Fibroblast of skin of left quadriceps (primary cell): ENCODE measurements at places on chromosomes 3 and 15.

- DNase-seq: no peak
Measured at GRCh38 chr3:71025516-71025915, 558.0 kb downstream of the FOXP1 start.

GRCh38 chr3:29757054-29757777, 476.3 kb downstream of the RBMS3 start:
- DNase-seq: no peak

DNA sequence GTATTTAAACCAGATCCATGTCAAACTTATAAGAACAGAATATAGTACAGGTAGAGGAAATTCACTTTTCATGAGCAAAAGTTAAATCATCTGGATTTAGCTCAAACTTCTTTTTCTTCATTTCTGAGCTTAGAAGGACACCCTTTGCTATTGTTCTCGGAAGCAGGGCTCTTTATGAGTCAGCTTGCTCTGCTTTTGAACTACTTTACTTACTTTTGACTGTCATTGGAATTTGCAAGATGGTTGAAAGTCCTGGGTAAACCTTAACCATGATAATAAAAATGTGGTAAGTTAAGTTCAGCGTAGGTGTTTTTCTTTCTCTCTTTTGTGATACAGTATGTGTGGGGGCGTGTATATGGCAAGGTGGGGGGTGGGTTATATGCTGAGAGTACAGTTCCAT, 312.7 kb upstream of the DPH6 start:
- no peak for DNase-seq

DNA sequence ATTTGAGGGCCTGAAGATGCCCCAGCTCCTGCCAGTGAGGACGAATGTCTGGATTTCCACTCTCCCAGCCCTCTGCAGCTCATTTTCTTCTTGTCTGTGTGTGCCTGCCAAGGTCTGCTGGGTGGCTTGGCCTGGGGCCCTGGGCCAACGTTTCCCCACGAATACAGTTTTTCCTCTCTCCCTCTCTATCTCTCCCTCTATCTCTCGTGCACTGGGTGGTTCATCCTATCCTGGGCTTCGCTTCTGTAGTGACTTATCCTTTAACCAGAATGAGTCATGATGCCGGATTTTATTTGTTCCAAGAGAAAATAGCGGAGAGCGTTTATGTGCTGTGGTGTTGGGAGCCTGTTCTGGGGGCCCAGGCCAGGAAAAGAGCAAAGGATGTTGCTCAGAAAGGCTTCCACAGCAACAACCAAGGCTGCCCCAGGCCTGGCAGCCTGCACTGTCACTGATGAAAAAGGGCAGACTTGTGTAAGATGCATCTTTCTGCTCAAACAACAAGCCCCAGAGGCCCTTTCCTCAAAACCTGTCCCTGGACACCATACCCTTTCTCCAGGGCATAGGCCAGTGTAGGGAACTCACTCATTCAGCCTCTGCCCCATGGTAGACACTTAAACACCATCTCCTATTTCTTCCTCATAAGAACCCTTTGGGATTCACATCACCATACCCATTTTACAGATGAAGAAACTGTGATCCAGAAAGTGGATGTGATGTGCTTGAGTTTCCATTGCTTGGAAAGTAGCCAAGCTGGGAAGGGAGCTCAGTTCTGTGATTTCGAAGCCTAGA, 47.3 kb downstream of the ITGA11 start:
- peak; percentile 89 for DNase-seq

GRCh38 chr15:69955240-69955894, 142.3 kb downstream of the TLE3 start:
- no peak for DNase-seq

GRCh38 chr15:66907826-66908743, 157.3 kb upstream of the SMAD3 start:
- DNase-seq: no peak

DNA sequence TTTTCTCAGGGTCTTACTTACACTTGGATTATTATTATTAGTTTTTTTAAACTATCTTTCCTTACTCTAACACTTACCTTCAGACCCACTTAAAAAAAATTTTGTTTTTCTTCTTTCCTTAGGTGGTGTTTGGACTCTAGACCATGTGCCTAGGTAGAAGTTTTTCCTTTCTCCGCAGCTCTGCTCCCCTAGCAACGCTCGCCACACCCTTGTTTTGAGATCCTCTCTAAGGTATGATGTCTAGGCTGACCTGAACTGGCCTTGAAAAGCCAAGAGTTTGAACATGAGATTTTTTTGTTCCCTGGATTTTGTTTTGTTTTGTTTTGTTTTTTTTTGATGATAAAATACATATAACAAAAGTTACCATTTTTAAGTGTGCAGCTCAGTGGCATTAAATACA, 16.2 kb downstream of the ZNF592 start:
- no peak for DNase-seq

GRCh38 chr3:31833391-31834190, 147.5 kb downstream of the OSBPL10 start:
- DNase-seq: no peak

DNA sequence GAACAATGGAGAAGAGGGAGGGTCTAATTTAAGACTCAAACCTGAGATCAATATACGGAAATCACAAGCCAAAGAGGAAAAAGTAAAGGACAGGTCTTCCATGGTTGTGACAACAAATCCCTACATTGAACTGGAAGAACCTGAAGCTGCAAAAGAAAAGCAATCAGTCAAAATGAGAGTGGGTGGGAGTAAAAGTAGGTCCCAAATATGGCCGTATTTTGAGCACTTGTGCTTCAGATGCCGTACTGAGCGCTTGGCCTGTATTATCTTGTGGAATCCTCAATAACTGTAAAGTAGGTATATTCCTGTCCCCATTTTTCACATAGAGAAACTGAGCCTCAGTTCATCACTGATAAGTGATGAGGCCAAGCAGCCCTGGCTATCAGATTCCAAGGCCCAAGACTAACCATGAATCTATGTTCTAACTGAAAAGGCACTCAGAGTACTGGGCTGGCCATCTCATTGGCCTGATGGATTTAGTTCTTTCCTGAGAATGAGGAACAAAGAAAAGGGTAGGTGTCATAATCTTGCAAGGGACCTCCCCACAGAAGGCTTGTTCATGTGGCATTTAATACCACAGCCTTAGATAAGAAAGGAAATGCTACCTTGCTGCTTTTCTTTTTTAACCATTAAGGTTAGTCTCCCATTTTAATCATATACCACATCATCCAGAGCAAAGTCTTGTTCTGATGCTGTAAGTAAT, 52.5 kb downstream of the LRRN1 start:
- no peak for DNase-seq

DNA sequence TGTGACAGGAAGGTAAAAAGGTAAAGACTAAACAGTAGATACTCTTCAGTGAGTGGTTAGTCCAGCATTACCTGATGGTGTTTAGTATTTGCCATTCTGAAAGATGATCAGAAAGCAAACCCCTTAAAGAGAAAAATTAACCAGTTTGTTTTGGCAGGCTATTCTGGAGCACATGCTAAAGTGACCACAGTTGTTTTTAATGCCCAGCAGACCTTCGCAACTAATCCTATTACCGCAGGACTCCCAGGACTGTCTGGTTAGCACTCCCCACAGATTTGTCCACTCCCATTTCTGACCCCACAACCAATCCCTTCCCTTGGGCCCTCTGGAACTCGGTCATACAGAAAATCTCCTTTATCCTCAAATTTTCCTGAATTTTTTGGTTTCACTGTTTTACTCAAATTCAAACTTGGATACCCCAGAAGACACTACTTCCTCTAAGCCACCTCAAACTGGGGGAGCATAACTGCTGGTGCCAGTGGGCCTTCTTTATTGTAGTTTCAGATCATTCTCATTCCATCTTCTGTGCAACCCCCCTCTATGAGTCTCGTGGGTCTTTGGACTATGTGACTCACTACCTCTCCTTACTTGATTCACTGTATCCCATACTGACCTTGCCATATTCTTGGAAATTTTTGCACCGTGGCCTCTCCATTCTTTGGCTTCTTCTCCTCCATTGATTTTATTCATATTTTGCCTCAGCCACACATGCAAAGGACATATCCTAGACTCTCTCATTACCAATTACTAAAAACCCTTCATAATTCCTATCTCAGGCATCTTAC, 104.4 kb downstream of the RBMS3 start:
- DNase-seq: peak; percentile 25

DNA sequence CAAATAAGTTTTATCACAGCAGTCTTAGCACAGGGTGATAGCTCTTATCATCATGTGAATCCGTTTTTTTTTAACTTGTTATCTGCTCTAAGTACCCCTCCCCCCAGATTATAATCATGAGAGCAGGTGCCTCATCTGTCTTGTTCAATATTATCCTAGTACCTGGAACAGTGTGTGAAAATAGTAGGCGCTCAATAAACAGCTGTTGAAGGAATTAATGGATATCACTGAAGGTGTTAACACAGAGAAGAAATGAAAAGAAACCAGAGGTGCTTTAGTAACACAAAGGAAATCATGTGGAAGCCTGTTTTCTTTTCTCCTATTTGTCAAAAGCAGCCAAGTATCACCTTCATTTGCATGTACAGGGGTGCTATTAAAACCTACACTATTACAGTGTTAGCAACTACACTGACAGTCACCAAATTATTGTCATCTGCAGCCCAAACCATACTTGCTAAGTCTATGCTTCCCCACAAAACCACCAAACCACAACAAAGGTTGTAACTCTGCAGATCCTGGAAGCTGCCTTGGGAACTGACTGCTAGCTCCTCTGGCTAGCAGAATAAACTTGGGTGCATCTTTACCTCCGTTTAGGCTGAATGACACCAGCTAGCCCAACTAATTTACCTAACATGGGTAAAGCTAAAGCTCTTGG, 2.9 kb downstream of the XPC start:
- peak; percentile 30 for DNase-seq

DNA sequence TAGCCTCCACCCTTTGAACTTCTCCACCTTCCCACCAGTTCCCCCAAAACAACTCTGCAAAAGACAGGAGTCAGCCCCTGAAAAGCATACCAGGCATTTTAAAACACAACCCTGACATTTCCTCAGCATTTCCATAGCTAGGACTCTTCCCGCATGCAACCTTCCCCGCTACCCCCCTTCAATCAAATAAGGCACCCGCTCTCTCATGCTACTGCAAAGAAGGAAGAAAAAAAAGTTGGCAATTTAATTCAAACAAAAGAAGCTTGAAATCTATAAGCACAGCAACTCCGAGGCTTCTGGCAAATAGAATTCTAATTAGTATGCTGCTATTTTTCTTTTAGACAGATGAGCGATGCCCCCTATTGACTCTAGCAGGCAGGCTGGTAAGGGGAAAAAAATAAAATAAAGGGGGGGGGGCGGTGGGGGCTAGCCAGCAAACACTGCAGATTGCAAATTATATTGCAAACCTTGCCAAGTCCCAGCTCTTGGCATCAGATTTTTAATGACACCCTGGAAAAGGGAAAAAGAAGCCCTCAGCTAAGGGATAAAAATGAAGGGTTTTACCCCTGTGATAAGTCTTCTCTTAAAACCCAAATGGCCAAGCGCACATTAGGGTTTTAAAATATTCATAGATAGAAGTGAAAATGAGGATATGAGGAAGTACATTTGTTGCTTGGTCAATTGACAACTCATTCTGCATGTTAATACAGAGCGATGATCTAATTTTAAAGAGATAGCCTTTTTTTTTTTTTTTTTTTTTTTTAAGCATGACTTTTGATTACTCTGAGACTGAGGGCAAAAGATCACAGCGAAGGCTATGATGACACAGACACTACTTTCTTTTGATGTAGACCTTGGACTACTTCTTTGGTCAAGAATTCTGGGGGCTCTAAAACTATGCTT, 255.2 kb downstream of the NR2F2 start:
- peak; percentile 3 for DNase-seq

DNA sequence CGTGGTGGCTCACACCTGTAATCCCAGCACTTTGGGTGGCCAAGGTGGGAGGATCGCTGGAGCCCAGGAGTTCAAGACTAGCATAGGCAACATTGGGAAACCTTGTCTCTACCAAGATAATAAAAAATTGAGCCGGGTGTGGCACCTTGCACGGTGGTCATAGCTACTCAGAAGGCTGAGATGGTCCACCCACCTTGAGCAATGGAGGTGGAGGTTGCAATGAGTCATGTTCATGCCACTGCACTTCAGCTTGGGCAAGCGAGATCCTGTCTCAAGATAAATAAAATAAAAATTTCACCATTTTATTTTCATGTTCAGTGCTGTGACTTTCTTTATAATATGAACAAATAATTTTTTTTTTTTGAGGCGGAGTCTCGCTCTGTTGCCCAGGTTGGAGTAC, 12.5 kb downstream of the MAPK6 start:
- no peak for DNase-seq

- DNase-seq: peak; percentile 86
Measured at GRCh38 chr3:127791221-127791913, 30.9 kb downstream of the MGLL start.

DNA sequence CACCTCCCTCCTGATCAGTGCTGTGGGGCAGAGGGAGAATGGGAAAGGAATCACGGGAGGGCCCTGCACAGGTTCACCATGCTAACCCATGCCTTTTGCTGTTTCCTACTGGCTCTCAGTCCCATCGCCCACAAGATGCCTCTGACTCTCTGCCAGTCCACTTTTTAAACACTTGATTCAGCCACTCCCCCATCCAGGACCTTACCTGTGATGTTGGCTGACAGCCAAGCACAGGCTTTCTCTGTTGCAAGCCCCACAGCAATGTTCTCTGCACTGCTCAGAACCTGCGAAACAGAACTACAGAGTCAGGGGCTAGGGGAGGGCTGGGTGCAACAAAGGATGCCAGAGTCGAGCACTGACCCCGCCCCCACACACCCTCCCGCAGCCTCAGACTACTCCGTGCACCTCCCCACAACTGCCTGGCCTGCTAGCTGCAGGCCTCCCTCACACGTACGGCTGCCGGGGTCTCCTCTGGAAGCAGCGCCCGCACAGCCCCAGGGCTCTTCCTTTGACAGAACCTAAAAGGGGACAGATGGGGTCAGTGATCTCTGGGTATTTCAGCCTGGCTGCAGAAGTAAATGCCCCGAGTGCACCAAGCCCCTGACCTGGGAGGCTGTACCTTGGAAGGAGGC, 9.1 kb downstream of the CDAN1 start:
- DNase-seq: no peak

DNA sequence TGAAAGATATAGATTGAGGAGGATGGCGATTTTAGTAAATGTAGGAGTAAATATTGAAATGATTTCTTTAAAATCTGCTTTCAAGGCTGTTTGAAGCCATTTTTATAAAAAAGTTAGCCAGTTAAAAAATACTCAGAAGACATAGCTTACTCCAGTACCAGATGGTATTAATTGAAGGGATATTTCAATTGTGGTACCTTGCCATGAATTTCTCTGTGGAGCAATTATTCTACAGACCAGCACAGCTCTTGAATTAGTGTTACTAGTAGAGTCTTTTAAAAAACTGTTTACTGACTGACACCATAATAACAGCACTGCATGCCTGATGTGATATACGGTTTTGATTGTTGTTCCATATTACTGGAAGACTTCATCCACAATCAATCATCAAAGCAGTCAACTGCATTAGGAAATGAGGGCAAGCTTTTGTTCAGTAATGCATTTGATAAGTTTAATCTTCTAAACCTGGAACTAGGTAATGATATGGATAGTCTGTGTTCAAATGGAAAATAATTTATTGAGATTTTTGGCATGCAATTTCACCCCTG, 106.4 kb downstream of the MFSD1 start:
- DNase-seq: no peak

- no peak for DNase-seq
Measured at GRCh38 chr3:71244153-71244825, 339.2 kb downstream of the FOXP1 start.
